Panc1 (cell line): ENCODE measurements at places on chromosomes 1 and 21.
A peak's percentile ranks its signal among the peaks of the same experiment; 100 is the strongest.

GRCh38 chr1:44208226-44208625 lies 5.0 kb upstream of the DMAP1 start:
- no peak for DNase-seq

GRCh38 chr1:82464362-82465001 lies 663.7 kb downstream of the ADGRL2 start:
- DNase-seq, result no peak

DNA sequence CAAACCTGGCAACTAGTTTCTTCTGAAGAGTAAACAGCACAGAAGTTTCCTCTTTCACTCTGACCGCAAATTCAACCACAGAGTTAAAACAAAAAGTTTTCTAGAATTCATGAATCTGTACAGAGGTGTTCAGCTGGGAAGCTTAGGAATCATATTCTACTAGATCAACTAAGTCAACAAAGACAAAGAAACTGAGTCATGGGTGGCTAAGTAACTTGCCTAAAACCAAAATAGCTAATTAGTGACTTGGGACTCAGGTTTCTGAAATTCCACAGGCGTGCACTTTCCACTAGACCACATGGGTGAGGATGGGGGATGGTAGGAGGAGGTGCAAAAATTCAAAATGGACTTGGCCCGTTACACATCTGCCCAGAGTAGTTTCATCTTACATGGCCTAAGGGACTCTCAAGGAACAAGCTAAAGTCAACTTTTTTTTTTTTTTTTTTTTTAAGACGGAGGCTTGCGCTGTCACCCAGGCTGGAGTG lies 25.8 kb downstream of the PTPN14 start:
- no peak for DNase-seq

DNA sequence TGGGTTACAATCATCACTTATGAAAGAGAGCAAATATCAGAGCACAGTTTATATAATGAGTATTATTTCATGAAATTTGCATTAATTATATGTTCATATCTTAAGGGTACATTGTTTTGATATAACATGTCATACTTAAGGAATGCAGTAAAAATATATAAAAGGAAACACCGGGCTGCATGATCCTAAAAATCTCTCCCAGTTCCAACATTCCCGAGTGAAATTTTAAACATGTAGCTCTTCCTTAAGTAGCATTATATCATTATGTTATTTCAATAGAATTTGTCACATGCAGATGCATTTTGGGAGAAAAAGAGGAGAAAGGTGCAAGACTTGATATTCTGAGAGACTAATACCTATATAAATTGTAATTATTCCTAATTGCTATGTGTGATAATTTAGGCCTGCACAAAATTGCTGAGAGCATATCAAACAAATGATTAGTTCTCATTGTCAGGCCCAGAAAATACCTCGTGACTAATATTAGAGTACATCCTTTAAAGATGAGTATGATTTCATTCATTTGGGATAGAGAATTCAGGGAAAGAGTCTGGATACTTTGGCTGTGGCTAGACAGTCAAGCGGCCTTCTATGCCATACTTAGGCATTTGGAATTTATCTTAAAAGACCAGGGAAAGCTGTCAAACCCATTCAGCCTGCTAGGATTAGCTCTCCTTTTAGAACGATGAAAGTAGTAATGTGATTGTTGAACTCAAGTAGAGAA lies 86.8 kb downstream of the ADGRL2 start:
- no peak for DNase-seq

DNA sequence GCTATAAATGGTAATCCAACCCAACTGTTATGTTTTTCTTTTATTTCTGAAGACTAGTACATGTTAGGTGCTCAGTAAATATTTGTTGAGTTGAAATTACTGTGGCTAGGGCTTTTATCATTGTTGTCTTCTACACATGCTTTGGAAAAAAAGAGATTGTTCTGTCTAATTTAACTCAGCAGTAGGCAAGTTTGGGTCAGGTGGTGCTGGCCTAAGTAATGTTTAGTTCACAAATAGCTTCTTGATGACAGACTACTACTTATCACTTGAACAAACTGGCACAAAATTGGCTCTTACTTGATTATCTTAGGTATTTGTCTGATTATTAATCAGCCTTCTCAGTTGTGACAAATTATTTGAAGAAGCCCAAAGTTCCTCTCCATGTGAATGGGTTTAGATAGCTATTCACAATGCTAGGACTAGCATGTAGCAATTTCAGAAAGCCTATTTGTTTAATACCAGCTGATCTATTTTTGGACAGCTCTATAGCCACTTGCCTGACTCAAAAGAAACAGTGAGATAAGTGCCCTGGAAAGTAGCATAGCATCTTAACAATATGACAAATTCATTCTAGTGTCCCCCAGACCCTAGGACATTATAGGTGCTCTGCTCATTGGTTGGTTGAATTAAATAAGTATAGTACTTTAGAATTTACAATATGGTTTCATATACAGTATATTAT lies 32.6 kb downstream of the TMEM200B start:
- DNase-seq, result no peak

GRCh38 chr1:89986020-89986419 lies 8.9 kb upstream of the ZNF326 start:
- no peak for DNase-seq

GRCh38 chr1:43442756-43443155 lies 11.0 kb downstream of the HYI start:
- no peak for DNase-seq

DNA sequence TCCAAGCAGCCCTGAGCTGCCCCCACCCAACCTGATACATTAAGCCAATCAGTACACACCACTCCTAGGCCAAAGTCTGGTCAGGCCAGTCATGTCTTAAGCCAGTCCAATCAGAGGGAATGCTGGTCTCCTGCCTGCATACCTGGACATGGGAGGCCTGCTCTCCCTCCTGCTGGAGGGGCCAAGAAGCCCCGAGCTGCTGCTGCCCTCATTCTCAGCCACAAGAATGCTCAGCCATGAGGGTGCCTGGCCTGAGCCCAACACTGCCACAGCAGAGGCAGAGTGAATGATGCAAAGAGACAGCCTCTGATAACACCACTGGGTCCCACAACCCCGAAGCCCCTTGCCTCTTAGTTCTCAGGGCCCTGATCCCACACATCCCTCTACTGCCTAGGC lies 23.0 kb downstream of the CHD5 start:
- DNase-seq, result no peak

GRCh38 chr1:246580497-246581370 lies 14.5 kb downstream of the CNST start:
- DNase-seq, result no peak

GRCh38 chr1:83053446-83053845 lies 945.5 kb downstream of the TTLL7 start:
- no peak for DNase-seq

- DNase-seq, result no peak
Measured at GRCh38 chr1:186374303-186375151, 526 bp downstream of the TPR start.

GRCh38 chr1:74733604-74734484 lies 892 bp downstream of the TYW3 start:
- peak; percentile 81 for DNase-seq

- DNase-seq, result peak; percentile 22
Measured at GRCh38 chr1:218330043-218330623, 15.0 kb upstream of the TGFB2 start.

DNA sequence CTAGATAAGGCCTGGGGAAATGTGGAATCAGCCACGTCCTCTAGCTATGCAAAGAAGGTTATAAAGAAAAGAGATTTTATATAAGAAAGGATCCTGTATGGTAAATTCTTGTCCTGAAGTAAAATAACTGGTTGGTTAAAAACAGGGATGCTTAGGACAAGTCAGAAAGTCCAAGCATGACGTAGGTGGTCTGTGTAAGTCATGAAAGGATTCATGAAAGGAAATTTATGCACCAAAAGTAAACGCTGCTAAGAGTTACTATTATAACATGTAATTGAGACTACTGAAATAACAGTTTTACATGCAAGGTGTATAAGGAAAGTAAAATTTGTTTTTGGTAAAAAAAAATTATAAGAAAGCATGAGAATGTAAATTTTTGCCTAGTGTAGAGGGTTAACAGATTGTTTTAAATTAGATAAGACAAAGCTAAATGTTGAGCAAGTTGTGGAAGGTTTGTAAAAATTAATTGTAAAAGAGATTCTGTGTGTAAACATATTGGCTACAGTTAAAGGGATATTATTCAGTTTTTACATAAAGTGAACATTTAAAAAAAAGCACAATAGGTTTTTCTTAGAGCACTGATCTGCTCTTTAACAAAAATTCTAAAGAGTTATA lies 43.9 kb downstream of the PIGK start:
- DNase-seq, result peak; percentile 2

DNA sequence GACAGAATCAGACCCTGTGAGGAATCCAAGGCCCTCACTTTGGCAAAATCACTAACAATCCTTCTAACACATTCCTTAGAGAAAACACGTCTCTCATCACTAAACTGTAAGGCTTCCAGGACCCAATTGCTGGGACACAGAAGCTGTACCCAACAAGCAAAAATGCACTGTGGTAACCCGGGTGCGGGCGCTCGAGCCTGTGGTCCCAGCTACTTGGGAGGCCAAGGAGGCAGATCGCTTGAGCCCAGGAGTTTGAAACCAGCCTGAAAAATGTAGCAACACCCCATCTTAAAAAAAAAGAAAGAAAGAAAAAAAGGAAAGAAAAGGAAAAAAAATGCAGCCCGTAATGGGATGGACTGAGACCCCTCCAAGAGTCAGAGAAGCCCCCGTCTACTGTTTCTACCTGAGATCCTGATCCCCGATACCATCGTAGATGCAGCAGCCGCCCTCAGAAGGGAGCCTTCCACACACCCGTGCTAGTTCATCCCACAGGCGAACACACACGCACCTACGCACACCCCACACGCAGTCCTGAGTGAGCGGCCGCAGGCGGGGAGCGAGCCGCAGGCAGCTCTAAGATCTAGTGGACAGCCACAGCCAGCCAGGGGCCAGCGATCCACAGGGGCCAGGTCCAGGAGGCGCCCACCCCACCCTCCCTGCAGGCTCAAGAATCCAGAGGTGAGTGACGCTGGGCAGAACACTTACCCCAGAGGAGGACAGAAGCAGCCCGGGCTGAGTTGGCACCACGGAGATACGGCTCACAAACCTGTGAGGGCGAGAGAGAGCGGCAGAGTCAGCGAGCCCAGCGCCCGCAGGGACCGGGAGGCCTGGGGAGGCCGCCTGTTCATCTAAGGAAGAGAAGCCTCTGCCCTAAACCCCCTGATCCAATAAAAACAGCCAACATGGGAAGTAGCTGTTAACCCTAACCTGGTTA lies 20.1 kb downstream of the WDR4 start:
- no peak for DNase-seq

- peak; percentile 47 for DNase-seq
Measured at GRCh38 chr1:179079113-179079761, 2.6 kb upstream of the TOR3A start.

DNA sequence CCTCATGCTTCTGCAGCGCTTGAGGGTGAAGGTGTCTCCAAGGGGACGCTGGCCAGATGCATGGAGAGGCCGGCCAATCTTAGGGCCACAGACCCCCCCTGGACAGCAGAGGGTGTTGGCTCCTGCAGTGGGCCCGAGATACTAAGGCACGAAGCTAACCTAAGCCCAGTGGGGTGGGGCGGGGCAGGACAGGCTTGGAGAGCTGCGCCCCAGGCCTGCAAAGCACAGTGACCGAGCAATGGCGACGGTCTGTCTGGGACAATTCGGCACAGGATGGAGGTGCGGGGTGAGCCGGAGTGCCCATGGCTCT lies 1.3 kb downstream of the FNDC10 start:
- DNase-seq, result no peak

DNA sequence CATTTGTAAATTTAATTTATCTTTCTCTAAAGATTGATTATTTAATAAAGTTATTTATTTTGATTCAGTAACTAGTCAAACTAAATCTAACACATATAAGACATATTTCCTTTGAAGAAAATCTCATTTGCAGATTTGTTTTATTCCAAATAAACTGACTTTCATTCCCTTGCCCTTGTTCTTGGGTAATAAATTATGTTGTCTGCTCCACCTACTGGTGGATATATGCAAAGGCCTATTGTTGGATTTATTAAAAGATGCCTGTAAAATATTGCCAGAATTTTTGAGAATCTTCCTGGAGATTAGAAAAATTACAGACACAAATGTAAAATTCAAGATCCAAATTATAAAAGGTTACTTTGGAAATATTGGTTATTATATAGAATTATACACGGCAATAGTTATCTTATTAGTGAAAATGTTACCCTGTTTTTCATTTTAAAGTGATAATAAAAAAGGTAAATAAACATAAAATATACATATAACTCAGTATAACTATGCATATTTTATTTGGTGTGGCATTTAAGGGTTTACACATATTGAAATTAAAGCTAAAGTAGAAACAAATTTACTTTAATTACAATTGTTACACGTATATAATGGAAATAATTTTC lies 116.1 kb downstream of the SPATA17 start:
- peak; percentile 4 for DNase-seq

DNA sequence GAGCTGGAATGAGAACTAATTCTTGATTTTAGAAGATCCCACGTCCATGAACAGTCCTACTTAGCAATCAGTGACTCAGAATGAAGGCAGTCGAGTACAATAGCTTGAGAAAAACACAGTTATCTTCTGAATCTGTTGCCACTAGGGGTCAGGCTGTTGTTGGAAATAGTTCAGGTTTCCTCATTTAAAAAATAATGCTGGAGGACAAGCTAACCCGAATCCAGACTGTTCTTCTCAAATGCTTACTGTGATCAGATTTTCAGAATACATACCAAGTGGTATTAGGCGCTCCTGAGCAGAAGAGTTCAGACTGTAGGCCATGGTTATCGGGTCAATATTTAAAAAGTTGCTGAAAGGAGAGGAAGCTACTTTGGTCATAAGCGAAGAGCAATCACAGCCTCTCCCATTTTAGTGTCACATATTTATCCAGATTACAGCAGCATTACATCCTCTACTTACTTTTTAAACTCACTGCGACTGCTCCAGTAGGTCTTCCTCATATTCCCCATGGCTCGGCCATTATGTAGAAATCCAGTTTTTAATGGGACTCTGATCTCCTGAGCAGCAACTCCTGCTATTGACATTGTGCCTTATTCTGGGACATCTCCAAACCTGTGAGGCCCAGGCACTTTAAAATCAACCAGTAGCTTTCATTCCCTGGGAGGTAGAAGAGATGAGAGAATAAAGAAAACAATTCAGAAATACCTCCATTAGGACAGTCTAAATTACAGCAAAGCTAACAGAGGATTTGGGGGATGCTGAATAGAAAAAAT lies 10.9 kb downstream of the ERRFI1 start:
- no peak for DNase-seq

DNA sequence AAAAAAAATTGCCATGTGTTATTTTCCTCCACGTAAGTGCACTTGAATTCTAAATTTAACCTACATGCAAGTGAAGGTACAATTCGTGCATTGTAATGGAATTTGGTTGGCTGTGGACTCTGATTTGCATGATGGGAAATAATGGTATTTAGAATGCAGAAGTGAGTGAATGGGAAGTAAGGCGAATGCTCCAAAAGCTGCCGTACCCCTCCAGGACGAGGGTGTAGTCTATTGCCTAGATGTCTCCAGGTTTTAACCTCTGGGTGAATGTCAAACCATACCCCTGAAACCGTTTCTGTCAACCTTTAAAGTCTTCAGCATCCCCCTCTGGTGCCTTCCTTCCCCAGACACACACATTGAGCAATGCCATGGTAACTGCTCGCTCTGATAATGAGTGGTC lies 44.5 kb downstream of the KIAA0040 start:
- no peak for DNase-seq

GRCh38 chr21:42469272-42469671 lies 26.8 kb downstream of the RSPH1 start:
- DNase-seq, result no peak
